ENCODE measurements at places on chromosomes 2 and 18. TPM values are rescaled to one million over a fixed set of nuclear protein-coding genes. Genes with fewer than 3 reads are reported as not detected.
A peak's percentile ranks its signal among the peaks of the same experiment; 100 is the strongest.

IL36G gene
- total RNA-seq, result not detected

DNA sequence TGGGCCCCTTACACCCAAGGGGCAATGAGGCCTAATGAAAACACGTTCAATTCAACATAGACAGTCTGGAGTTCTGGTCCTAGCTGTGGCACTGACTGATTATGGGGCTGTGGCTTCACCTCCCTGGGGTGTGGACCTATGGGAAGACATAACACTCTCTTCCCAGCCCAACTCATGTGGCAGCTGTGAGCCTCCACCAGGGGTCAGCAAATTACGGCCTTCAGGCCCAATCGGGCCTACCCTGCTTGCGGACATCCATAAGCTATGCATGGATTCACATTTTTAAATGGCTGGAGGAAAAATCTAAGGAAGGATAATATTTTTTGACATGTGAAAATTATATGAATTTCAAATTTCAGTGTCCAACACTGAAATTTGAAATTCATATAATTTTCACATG lies 101.3 kb downstream of the LOXHD1 start:
- no peaks in the 10 kb centered on the region for H3K27me3 ChIP-seq
- no peak overlapping the region for H3K4me3 ChIP-seq
- DNase-seq, result peak; percentile 54
- H3K4me1 ChIP-seq, result no peaks in the 10 kb centered on the region

ZDBF2 gene
- 0.04 TPM for total RNA-seq

ZC3H6 gene
- total RNA-seq, result 2.6 TPM

DNA sequence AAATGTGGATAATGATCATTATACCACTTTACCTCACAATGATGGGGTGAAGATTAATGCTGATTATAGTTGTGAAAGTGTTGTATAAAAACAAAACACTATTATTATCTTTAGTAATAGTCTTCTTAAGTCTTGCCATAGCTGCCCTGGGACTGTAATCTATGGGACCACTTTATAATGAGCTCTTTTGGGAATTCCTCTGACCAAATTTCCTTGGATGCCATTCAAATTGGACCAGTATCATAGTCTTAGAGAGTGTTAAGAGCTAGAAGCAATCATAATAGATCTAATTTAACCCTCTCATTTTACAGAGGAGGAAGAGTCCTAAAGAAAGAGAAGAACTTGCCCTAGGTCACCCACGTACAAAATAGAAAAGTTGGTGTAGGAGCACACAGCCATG lies 457.7 kb upstream of the SLC14A2 start:
- H3K36me3 ChIP-seq, result no peaks in the 10 kb centered on the region
- DNase-seq, result no peak
- no peaks in the 10 kb centered on the region for H3K4me1 ChIP-seq
- H3K4me3 ChIP-seq, result no peak overlapping the region
- no peak overlapping the region for H3K27ac ChIP-seq

GRCh38 chr2:134421556-134422328 lies 167.9 kb downstream of the MGAT5 start:
- H3K4me1 ChIP-seq, result no peaks in the 10 kb centered on the region
- no peaks in the 10 kb centered on the region for H3K36me3 ChIP-seq
- no peaks in the 10 kb centered on the region for H3K27me3 ChIP-seq
- no peak overlapping the region for H3K27ac ChIP-seq
- H3K4me3 ChIP-seq, result no peak overlapping the region

PXDN gene
- 0.49 TPM for total RNA-seq

DNA sequence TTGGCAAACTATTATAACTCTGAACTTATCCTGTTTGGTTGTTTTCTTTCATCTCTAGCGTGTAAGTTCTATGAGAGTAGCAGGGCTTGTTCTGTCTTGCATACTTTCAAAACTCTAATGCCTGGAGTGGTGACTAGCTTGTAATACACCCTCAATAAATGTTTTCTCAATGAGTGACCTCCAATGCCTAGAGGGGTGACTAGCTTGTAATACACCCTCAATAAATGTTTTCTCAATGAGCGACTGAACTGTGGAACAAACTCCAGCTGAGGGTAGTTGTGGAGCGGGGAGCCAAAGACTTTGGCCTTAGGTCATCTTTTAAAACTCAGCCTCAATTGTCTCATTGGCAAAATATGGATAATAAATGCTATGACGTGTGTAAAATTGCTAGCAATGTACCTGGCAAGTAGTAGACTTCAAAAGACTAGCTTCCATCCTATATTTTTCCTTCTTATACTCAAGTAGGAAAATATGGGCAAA lies 1.8 kb downstream of the GPD2 start:
- H3K27ac ChIP-seq, result peak overlapping the region; percentile 41
- peak overlapping the region; percentile 49 for H3K4me3 ChIP-seq
- peaks cover 12% of the 10 kb centered on the region for H3K4me1 ChIP-seq
- no peaks in the 10 kb centered on the region for H3K27me3 ChIP-seq
- H3K36me3 ChIP-seq, result no peaks in the 10 kb centered on the region
- no peak for DNase-seq

GNLY gene
- total RNA-seq, result not detected

DNA sequence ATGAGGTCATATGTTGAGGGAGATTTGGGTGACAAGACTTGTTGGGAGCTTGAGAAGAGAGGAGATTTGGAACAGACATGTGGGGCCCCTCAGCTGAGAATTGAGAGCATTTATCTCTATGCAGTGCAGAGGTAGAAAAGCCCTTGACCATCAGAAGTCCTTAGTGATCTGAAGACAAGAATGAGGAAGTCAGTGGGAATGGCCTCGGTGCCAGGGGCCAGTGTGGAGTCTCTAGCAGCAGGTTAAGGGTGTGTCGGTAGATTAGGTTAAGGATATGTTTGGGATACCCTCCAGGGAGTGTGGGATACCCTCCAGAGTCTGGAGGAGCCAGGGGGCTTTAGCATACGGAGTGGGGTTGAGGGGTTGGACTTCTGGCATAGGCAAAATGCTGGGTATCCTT lies 41.6 kb downstream of the FBXO48 start:
- no peak overlapping the region for H3K27ac ChIP-seq
- H3K4me3 ChIP-seq, result no peak overlapping the region
- H3K36me3 ChIP-seq, result no peaks in the 10 kb centered on the region
- peaks cover 47% of the 10 kb centered on the region for H3K4me1 ChIP-seq
- no peak for DNase-seq

DYNC1I2 gene
- total RNA-seq, result 75.6 TPM

CFC1 gene
- not detected for total RNA-seq

DNA sequence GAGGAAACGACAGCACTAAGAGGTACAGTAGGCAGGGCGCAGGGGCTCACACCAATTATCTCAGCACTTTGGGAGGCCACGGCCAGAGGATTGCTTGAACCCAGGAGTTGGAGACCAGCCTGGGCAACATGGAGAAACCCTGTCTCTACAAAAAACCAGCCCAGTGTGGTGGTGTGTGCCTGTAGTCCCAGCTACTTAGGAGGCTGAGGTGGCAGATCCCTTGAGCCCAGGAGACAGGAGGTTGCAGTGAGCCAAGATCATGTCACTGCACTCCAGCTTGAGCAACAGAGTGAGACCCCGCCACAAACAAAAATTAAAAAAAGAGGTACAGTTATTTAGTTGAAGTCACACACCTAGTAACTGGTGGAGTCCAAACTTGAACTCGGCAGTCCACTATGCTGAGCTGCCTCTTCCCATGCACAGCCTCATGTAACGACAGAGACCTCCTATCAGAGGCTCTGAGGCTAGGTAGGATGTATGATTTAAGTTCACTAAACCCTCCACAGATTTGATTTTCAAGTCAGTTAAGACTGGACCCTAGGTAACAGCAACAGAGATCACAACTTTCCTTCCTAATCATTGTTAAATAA lies 8.7 kb downstream of the STK17B start:
- no peaks in the 10 kb centered on the region for H3K4me1 ChIP-seq
- no peak for DNase-seq
- no peak overlapping the region for H3K27ac ChIP-seq

- no peaks in the 10 kb centered on the region for H3K36me3 ChIP-seq
- no peak for DNase-seq
- no peaks in the 10 kb centered on the region for H3K27me3 ChIP-seq
- no peak overlapping the region for H3K27ac ChIP-seq
- H3K4me1 ChIP-seq, result no peaks in the 10 kb centered on the region
- H3K4me3 ChIP-seq, result no peak overlapping the region
Measured at GRCh38 chr18:58516514-58517285, 112.2 kb downstream of the ALPK2 start.

DNA sequence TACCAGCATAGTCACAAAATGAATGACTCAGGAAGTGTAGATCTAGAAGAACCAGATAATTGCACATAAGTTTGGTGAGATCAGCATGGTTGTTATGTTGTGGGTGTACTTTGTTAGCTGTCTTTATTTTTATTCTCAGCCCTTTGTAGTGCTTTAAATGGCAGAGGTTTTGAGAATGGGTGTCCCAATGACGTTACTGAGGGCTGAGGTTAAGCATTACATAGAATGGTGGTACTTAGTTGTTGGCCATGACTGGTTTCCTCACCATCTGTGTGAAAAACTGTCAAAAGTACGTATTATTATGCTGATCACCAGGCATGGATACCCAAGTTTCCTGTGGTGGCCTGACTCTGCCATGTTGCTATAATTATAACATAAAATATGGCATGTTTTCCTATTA lies 165.8 kb downstream of the UBE2E3 start:
- H3K27me3 ChIP-seq, result no peaks in the 10 kb centered on the region
- H3K36me3 ChIP-seq, result no peaks in the 10 kb centered on the region
- H3K4me1 ChIP-seq, result no peaks in the 10 kb centered on the region
- no peak overlapping the region for H3K27ac ChIP-seq
- no peak for DNase-seq

- peaks cover 18% of the 10 kb centered on the region for H3K27me3 ChIP-seq
- DNase-seq, result no peak
- no peaks in the 10 kb centered on the region for H3K36me3 ChIP-seq
- no peak overlapping the region for H3K4me3 ChIP-seq
- H3K27ac ChIP-seq, result no peak overlapping the region
Measured at GRCh38 chr2:237614151-237614720, 13.2 kb upstream of the LRRFIP1 start.

GRCh38 chr2:80302314-80303005 lies 2.1 kb downstream of the LRRTM1 start:
- H3K36me3 ChIP-seq, result no peaks in the 10 kb centered on the region
- H3K27me3 ChIP-seq, result peaks cover 24% of the 10 kb centered on the region
- H3K4me3 ChIP-seq, result no peak overlapping the region
- no peak overlapping the region for H3K27ac ChIP-seq

DNA sequence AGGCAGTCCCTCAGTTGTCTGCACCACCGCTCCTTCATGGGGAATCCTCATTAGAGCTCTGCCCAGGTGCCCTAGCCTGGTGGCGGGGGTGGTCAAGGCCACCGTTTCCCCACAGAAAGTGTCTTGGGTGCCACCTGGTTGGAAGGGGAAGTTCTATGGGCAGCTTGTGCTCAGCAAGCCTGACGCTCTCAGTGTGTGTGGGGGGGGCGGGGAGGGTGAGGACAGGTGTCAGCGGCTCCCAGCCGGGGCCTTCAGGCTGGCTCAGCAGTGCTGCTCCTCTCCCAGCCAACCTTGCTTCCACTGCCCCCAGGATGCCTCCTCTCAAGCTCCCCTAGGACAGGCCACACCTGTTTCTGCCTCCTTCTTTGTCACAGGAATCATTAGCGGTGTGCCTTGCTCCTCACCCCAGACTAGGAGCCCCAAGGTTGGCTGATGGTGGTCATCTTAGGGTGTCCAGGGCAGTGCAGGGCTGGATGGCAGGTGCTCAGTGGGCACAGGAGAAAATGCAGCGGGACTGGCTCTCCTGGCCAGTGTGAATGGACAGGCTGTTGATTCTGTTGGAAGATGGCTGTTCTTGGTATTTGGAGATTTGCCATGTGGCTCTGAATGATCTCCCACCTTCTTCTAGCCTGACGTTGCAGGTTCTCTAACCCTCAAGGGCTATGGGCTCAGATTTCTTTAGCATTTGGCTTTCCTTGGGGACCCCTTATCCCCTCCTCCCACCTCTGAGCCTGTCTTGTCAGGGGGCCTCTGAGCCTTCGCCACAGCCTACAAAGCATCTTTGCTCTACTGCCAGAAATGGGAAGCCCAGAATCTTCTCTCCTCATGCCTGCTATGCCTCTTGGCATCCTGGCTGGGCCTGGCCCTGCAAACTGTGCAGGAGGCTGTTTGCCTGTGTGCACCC lies 185.8 kb upstream of the HS6ST1 start:
- peaks cover 28% of the 10 kb centered on the region for H3K27me3 ChIP-seq
- peaks cover 6% of the 10 kb centered on the region for H3K4me1 ChIP-seq
- DNase-seq, result no peak
- no peak overlapping the region for H3K27ac ChIP-seq
- H3K4me3 ChIP-seq, result no peak overlapping the region

- H3K4me1 ChIP-seq, result no peaks in the 10 kb centered on the region
- H3K27me3 ChIP-seq, result no peaks in the 10 kb centered on the region
- H3K36me3 ChIP-seq, result peaks cover 5% of the 10 kb centered on the region
- H3K4me3 ChIP-seq, result no peak overlapping the region
- no peak for DNase-seq
- no peak overlapping the region for H3K27ac ChIP-seq
Measured at GRCh38 chr2:219081096-219081495, 20.4 kb upstream of the IHH start.

GRCh38 chr18:43665105-43665788 lies 388.0 kb upstream of the SYT4 start:
- no peak for DNase-seq
- H3K27ac ChIP-seq, result no peak overlapping the region
- no peak overlapping the region for H3K4me3 ChIP-seq
- H3K36me3 ChIP-seq, result no peaks in the 10 kb centered on the region
- H3K4me1 ChIP-seq, result no peaks in the 10 kb centered on the region
- no peaks in the 10 kb centered on the region for H3K27me3 ChIP-seq

DNA sequence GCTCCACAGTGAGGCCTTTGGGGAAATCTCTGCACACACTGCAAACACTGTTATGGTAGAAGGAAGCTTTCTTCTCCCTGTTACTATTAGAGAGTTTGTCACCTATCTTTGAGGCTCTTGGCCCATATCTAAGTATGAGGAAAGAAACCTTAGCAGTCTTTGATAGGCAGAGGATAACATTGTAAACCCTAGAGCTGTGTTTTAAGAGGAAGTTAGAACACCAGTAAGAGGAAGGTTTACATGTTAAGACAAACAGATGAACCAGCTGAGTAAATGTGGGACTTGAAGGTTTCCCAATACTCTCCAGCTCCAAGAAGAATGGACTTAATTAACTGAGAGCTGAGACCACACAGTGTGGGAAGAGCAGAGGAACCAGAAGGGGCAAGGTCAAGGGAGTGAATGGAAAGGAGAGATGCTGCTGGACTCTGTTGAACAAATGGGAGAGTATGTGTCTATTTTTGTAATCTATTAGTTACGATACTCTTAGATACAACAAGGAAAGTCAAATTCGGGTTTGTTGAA lies 257.0 kb downstream of the DPP10 start:
- DNase-seq, result no peak
- no peak overlapping the region for H3K27ac ChIP-seq
- no peaks in the 10 kb centered on the region for H3K36me3 ChIP-seq
- H3K4me3 ChIP-seq, result no peak overlapping the region

PLGLB2 gene
- total RNA-seq, result not detected

GRCh38 chr2:129135017-129135416 lies 816.3 kb upstream of the HS6ST1 start:
- H3K27ac ChIP-seq, result no peak overlapping the region

DNA sequence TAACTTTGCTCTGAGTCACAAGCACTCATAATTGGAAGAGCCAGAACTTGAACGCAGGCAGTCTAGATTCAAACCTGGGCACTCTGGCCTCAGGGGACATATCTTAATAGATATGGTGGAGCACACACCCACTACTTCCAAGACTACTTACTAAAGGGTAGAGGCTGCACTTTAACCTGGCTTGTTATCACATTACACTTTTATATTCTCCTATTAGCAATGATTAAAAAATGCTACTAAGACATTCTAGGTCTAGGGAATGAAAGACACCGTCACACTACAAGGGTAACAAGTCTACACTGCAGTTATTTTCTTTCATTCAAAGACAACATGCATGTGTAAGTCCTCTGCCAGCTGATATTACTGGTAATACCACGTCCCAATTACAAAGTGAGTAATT lies 258.8 kb downstream of the ZNF521 start:
- no peaks in the 10 kb centered on the region for H3K27me3 ChIP-seq
- H3K4me1 ChIP-seq, result no peaks in the 10 kb centered on the region
- no peak for DNase-seq
- H3K4me3 ChIP-seq, result no peak overlapping the region
- H3K36me3 ChIP-seq, result no peaks in the 10 kb centered on the region

EVA1A gene
- not detected for total RNA-seq

LOXL3 gene
- total RNA-seq, result 0.76 TPM

Data from K562 (cell line).